ENCODE measurements at places on chromosomes 6 and 20. TPM values are rescaled to one million over a fixed set of nuclear protein-coding genes. Genes with fewer than 3 reads are reported as not detected.

- DNase-seq: no peak
These were observed 186.7 kb upstream of the VGLL2 start for GRCh38 chr6:117078624-117079023.

DNA sequence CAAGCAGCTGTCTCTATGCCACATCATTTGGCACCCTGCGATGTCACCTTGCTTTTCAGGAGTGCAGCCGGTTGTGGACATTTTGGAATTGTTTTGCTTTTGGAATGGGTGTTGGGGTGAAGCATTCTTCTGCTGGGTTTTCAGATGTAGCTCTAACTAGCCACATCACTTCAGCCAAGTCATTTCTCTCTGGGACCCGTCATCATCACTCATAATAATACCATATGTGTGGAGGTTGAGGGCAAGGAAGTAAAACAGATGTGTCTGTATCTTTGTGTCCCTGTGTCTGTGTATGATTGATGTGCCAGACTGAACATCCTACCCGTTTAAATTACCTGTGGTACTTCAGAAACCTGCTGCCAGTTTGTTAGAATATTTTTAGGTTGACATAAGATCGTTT, 49.5 kb upstream of the TULP4 start:
- DNase-seq: no peak

- DNase-seq: no peak
These were observed 24.6 kb upstream of the CTNNBL1 start for GRCh38 chr20:37669062-37669772.

EMILIN3 gene
- 0.62 TPM for total RNA-seq

GTSF1L gene
- not detected for total RNA-seq

SLC17A1 gene
- not detected for total RNA-seq

FAM217A gene
- total RNA-seq: not detected

SNTA1 gene
- total RNA-seq: 15.1 TPM

CLPSL2 gene
- not detected for total RNA-seq
